SHP77 (cell line): ENCODE measurements at places on chromosomes 7 and 10.

DNA sequence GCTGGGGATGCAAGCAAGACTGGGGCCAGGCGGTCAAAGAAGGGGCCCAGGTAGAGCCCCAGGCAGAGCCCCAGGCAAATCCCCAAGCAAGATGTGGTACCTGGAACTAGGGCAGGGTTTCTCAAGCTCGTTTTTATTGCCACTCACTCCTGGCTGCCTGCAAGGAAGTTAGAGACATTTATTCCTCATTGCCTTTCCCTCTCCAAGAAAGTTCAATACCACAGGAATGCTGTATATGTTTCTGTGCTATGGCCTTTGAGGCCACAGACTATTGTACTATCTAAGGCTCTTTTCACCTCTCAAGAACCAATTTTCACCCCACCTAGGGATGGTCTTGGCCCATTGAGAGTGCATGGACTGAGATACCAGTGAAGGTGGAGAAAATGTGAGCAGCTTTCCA lies 71.3 kb downstream of the TACC2 start:
- DNase-seq, result no peak

DNA sequence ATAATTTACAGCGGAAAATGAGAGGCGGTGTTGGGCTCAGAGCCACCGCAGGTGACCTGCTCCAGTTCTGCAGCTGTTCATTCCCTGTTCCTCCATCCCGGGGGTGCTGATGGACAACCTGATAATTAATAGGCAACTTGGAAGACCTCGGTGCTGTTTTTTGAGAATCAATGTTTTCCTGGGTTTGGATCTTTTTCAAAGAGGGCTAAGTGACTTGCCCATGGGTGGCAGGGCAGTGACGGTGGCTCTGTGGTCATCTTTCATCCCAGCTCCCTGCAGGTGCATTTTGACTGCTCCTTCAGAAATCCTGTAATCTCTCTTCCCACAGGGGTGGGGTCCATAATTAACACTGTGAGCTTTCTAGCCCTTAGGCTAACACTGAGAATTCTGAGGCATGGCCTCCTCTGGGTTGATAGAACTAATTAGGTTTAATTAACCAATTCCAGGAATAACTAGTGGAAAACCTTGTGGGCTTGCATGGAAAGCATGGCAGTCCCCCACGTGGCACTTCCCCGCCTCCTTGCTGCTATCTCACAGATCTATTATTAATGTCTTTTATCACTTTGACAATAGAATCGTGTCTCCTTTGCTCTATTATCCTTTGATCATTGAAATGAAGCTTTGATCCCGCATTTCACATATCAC lies 217.9 kb downstream of the GLRX3 start:
- no peak for DNase-seq

GRCh38 chr10:70763567-70763966 lies 21.6 kb downstream of the TBATA start:
- DNase-seq, result no peak

DNA sequence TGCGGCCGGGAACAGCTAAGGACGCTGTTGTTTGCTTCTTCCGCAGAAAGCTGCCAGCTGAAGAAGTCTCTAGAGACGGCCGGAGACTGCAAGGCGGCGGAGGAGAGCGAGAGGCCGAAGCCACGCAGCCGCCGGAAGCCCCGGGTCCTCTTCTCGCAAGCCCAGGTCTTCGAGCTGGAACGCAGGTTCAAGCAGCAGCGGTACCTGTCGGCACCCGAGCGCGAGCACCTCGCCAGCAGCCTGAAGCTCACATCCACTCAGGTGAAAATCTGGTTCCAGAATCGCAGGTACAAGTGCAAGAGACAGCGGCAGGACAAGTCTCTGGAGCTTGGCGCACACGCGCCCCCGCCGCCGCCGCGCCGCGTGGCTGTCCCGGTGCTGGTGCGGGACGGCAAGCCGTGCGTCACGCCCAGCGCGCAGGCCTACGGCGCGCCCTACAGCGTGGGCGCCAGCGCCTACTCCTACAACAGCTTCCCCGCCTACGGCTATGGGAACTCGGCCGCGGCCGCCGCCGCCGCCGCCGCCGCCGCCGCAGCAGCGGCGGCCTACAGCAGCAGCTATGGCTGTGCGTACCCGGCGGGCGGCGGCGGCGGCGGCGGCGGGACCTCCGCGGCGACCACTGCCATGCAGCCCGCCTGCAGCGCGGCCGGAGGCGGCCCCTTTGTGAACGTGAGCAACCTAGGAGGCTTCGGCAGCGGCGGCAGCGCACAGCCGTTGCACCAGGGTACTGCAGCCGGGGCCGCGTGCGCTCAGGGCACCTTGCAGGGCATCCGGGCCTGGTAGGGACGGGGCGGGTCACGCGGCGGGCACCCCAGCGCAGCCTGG lies 2.4 kb downstream of the NKX2-3 start:
- DNase-seq, result no peak

DNA sequence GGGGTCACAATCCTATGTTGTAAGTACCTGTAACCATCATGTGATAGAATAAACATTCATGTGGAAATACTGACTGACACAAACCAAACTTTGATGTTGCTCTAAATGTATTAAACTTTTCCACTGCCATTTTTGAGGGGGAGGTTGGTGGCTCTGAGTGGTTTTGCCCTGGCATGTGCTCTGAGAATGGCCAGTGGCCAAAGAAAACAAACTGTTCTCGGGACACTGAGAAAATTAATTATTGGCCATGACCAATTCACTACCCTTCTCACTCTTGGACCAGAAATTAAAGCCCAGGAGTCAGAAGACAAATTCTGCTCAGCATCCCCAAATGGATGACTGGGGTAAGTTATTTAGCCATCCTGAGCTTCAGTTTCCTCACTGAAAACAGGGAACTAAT lies 195.9 kb downstream of the XPNPEP1 start:
- no peak for DNase-seq

GRCh38 chr7:24881623-24882022 lies 98.4 kb downstream of the OSBPL3 start:
- DNase-seq, result no peak

- DNase-seq, result no peak
Measured at GRCh38 chr7:134948736-134949135, 37.6 kb upstream of the AGBL3 start.

- DNase-seq, result no peak
Measured at GRCh38 chr7:102875700-102876295, 37.0 kb upstream of the LRRC17 start.

DNA sequence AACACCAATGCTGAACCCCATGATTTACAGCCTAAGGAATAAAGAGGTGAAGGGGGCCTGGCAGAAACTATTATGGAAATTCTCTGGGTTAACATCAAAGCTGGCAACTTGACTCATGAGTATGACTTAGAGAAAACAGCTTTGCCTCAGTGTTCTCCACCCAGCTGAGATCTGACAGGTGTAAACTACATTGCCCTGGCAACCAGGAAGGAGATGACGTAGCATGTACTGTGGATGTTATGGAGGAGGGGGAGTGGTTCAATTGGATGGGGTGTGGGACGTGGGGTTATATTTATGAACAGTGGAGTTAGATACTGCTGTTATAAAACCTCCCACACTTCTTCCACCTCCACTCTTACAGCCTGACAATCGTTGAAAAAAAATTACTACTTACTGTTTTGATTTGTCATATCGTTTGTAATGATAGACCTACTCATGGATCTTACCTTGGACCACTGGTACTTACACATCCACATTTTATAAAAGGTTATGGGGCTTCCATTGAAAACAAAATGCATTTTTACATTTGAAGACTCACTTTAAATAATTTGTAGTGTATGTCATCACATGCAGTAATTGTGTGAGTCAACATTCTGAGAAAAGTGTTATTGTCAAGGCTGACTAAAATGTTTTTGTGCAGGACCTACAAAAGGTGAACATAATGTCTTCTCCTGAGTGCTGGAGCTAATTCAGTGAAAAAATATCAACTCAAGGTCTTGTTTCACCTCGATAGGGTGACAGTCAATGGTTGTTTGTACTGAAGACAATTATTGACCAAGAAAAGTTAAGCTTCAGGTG lies 6.4 kb downstream of the OR2F1 start:
- no peak for DNase-seq

- DNase-seq, result no peak
Measured at GRCh38 chr7:111483078-111483477, 79.2 kb downstream of the IMMP2L start.

DNA sequence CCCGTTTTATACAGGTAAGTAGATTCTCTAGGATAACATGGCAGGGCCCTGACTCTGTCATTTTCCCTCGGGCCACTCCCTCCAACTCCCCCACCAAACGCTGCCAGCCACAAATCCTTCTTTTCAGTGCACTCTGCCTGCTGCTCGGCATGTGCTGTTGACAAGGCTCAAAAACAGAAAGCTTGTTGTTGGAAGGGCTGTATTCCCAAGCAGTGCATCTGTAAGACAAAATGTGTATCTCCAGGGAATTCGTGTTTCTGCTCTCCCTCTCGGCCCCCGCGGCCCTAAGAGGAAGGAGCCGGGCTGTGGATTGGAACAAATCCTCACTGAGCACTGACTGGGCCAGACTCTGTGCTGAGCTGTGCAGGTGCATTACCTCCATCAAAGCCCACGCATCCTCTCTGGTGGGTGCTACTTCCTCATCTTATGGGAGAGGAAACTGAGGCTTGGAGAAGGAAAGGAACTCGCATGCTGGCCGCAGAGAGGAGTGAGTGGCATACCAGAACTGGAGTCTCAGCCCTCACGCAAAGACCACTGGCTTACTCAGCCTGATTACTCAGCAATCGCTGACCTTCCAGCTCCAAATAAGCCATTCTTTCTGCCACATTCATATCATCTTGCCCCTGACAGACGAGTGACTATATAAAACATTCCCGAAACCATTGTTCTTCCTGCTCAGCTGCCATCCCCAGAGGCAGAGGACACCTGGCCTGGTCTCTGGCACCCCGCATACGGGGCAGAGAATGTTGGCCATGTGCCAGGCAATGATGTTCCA lies 33.5 kb upstream of the ENO4 start:
- DNase-seq, result no peak

GRCh38 chr10:109282510-109282909 lies 640.8 kb downstream of the XPNPEP1 start:
- no peak for DNase-seq

- DNase-seq, result no peak
Measured at GRCh38 chr10:11326913-11327616, 284.4 kb downstream of the USP6NL start.

- no peak for DNase-seq
Measured at GRCh38 chr7:117281562-117281961, 41.3 kb downstream of the WNT2 start.

GRCh38 chr10:68955355-68955831 lies 577 bp upstream of the DDX21 start:
- DNase-seq, result peak; percentile 15

DNA sequence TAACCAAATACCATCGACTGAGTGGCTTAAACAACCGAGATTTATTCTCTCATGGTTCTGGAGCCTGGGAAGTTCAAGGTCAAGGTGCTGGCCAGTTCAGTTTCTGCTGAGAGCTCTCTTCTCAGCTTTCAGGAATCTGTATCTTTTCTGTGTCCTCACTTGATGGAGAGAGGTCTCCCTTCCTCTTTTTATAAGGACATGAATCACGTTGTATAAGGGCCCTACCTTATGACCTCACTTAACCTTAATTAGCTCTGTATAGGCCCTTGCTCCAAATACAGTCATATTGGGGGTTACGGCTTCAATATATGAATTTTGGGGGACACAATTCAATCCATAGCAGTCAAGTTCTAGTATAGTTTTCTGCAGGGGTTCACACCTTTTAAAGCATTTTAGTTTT lies 135.2 kb upstream of the ADO start:
- DNase-seq, result no peak

DNA sequence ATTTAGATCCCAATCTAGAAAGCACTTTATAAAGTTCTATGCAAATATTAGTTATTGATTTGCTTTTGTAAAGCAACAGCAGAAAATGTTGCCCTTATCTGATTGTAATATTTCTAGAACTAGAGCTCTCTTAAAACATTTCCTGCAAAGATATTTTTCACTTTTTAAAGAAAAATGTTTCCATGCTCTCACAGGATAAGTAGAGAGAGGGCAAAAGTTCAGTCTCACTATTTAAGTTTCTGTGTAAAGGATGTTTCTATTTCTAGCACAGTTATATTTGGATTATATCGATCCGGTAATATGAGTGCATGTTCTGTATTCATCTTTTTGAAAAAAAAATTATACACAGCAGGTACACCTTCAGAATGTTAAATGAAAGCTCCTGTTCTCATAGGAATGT lies 82.1 kb downstream of the PON1 start:
- DNase-seq, result no peak

DNA sequence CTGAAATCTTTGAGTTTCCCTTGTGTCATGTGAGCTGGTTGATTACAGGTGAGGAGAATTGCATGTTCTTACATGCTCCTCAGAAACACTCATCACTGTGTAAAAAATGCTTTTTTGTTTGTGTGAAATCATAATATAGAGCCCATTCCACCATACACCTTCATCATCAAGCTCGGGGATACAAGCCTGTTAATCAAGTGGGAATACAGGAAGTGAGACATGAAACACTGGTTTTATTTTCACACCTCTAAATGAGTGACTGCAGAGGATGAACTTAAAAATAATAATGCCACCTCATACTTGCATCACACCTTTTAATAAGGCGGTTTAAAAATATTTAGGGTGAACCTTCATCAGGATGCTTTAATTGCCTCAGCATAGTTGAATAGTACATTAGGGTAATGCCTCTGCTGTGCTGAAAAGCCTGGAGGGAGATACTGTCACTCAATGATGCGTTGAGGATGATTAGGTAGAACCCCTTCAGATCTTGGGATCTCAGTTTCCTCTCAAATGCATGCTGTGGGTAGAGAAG lies 164.6 kb downstream of the AUTS2 start:
- DNase-seq, result no peak

DNA sequence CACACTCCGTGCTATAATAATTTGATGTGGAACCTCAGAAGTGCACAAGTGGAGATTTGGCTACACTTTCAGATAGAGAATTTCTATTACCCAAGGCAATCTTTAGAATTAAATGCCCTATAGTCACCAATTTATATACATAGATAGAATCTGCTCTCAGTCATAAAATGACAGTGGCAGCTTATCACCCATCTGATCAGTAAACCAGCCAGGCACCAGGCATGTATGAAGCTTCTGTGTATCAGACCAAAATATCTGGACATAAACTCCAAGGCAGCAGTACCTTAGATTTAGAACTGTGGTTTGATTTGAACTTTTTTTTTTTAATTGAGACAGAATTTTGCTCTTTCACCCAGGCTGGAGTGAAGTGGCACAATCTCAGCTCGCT lies 180.9 kb downstream of the IPMK start:
- DNase-seq, result no peak

DNA sequence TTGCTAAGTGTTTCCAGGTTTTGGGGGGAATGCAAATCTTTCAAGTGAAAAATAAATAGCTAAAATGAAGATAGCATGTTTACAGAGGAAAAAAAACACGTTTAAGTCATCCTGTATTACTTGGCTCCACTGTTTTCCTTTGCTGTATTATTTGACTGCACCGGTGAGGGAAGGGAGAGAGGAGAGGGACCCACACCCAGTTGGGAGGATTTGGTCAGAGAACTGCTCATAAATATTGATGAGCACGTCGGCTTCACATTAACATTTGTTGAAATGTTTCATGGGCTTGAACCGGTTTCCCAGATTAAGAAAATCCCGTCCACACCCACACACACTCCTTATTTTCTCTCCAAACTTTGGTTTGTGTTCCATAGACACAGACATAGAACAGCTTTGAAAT lies 493.8 kb upstream of the MGMT start:
- DNase-seq, result no peak

- no peak for DNase-seq
Measured at GRCh38 chr7:155998766-155999630, 186.7 kb upstream of the SHH start.

- DNase-seq, result no peak
Measured at GRCh38 chr10:102118867-102119266, 1.3 kb downstream of the LDB1 start.
